ENCODE measurements at places on chromosomes 5 and 9. TPM values are rescaled to one million over a fixed set of nuclear protein-coding genes. Genes with fewer than 3 reads are reported as not detected.

GRCh38 chr9:130343445-130343918, 77.9 kb downstream of the HMCN2 start:
- H3K36me3 ChIP-seq, result no peaks in the 10 kb centered on the region
- H3K4me1 ChIP-seq, result no peaks in the 10 kb centered on the region
- H3K27ac ChIP-seq, result no peak overlapping the region
- no peaks in the 10 kb centered on the region for H3K27me3 ChIP-seq
- DNase-seq, result peak; percentile 91

DNA sequence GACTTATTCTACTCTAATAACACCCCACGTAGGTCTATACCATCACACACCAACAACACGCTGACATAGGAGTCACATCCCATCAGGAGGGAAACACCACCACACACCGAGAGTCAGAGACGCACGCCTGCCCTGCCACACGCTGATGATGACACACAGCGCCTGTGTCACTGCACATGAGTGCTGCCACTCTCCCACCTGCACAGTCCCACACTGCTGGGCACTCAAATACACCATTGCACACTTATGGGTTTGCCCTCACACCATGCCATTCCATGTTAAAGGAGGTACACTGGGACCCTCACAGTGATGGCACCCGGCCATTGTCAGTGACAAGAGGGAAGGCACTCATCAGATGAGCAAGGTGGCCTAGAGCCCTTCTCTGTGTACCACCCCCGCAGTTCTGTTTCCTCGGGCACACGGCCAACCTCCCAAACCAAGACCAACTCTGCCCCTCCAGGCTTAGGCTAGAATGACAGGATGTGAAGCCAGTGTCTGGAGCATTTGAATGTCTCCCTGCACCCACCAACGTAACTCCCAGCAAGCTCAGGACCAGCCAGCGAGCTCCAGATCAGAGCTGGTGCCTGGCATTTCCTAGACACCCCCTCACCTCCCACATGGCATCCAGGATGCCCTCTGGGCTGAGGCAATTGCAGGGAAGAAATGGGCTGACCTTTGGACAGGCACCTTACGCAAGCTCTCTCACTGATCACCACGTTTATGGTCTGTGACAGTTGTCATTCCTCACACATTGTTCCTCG, 3.6 kb upstream of the CPLX2 start:
- H3K27me3 ChIP-seq, result peaks cover 70% of the 10 kb centered on the region
- no peak overlapping the region for H3K27ac ChIP-seq
- DNase-seq, result peak; percentile 85
- no peaks in the 10 kb centered on the region for H3K4me1 ChIP-seq
- H3K36me3 ChIP-seq, result no peaks in the 10 kb centered on the region
- no peak overlapping the region for H3K4me3 ChIP-seq

DNA sequence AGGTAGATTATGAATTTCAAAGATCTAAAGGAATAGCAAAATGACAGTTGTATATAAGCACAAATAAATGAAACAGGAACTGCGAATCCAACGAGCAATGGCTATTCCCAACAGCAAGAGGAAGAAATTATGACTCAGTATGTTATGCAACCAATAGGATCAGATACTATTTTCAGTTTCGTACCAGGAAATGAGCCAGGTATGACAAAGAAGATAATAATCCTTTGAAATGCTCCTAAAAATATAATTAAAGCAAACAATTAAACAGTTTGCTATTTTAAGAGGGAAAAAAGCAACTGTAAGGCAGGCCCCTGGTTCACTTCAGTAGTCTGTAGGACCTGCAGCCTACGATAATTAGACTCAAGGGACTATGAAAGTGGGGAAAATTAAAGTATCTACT, 58.9 kb downstream of the AUH start:
- H3K27me3 ChIP-seq, result no peaks in the 10 kb centered on the region
- no peaks in the 10 kb centered on the region for H3K4me1 ChIP-seq
- DNase-seq, result no peak
- no peak overlapping the region for H3K4me3 ChIP-seq

DNA sequence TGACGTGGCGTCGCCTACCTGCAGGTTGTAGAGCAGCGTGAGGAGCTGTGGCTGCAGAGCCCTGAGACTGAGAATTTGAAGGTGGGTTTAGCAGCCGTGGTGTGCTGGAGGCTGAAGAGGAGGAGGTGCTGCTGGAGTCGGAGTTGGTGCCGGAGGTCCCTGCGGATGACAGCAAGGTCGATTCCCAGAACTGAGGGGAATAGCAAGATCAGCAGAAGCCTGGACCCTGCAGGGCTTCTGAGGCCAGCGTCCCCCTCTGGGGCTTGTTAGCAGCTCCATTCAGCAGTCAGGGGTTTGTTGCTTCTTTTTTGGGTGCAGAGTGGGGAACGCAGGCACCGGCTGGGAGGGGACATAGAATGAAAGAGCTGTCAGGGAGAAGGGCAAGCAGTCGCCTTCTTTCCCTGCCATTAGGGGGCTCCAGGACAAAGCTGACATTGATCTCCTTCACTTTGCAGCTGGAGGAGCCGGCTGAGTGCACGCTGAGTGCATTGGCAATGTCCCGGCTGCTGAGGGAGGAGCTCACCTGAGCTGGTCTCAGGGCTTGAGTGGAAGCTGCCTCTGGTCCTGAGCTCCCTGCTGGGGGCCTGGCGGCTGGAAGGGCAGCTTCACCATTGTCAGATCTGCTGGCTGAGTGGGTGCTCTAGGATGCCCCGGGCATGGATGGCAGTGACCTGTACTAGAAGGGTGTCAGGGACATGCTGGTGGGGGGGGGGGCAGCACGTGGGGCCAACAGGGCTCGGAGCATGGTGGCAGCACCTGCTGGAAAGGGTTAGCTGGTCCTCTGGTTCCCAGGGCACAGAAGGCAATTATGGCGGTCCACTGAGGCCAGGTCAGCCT, 20.8 kb downstream of the OBP2B start:
- no peaks in the 10 kb centered on the region for H3K4me1 ChIP-seq
- H3K27ac ChIP-seq, result no peak overlapping the region
- DNase-seq, result peak; percentile 92

PKD2L2 gene
- not detected for total RNA-seq

DNA sequence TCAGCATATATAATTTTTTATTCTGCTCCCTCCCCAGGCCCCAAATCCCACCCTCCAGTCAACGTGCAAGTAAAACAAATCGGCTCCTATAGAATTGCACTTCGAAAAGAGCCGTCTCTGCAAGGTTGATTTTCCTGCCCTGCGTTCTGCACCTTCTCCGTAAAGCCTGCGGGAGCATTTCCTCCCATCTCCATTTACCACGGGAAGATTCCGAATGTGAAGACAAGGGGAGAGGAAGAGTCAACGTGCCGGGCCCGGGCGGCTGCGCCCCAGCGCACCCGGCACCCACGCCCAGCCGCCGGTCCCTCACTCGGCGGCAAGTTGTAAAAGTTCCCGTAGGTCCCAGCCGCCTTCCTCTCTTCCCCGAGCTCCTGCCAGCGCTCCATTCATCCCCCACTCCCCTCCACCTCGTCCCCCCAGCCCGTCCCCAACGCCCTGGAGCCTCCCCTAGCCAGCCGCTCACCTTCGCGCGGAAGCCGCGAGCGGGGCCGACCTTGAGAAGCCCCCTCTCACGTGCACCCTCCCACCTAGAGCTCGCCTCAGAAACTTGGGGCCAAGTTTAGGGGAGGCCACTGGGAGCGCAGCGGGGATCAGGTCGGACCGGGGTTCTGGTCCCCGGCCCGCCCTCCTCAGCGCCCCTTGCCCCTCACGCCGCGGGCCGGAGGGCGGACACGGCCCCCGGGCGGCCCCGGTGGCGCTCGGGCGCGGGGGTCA, 431 bp downstream of the BNC2 start:
- H3K4me1 ChIP-seq, result peaks cover 6% of the 10 kb centered on the region
- no peak overlapping the region for H3K27ac ChIP-seq
- DNase-seq, result peak; percentile 78
- no peaks in the 10 kb centered on the region for H3K36me3 ChIP-seq

- DNase-seq, result peak; percentile 47
- H3K4me1 ChIP-seq, result no peaks in the 10 kb centered on the region
- no peaks in the 10 kb centered on the region for H3K36me3 ChIP-seq
- no peaks in the 10 kb centered on the region for H3K27me3 ChIP-seq
These were observed 115.9 kb downstream of the ADAMTS2 start for GRCh38 chr5:179229331-179229831.

FCN1 gene
- not detected for total RNA-seq

- H3K4me3 ChIP-seq, result no peak overlapping the region
- no peak for DNase-seq
- H3K4me1 ChIP-seq, result peaks cover 9% of the 10 kb centered on the region
- peak overlapping the region; percentile 31 for H3K27ac ChIP-seq
- H3K27me3 ChIP-seq, result no peaks in the 10 kb centered on the region
These were observed 126.9 kb downstream of the TLE1 start for GRCh38 chr9:81562231-81563019.

- no peaks in the 10 kb centered on the region for H3K4me1 ChIP-seq
- H3K36me3 ChIP-seq, result no peaks in the 10 kb centered on the region
- H3K27me3 ChIP-seq, result no peaks in the 10 kb centered on the region
- no peak for DNase-seq
These were observed 203.7 kb upstream of the SLC24A2 start for GRCh38 chr9:19992556-19992955.

DNA sequence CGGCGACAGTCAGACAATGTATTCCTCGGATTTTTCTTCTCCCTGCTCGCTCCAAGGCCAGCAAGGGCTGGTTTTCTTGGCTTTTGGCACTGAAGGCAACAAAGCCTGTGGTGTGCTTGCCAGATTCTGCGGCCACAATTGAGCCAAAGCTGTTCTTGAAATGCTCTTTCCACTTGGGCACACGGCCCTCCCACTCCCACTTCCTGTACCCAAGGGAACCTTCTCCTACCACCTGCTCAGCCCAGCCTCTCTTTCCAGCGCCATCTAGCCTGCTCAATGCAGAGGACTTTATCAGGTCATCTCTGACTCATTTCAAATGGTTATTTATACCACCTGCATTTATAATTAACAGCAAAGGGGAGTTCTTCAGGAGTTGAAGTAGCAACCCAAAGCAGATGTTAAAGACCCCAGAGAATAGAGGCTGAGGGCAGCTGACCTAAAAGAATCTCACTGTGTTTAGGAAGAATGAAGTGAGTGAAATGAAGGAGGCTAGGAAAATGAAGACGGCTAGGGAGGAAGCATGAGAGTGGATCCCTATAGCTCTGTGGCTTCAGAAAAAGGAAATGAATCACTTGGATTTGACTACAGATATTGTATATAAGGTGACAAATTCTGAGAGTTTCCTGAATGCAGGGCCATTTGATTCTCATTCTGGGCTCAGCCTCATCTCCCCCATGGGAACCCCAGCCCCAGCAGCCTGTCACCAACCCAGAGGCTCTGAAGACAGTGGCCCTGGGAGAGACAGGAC, 439.0 kb downstream of the ENC1 start:
- no peak for DNase-seq
- H3K4me1 ChIP-seq, result no peaks in the 10 kb centered on the region
- H3K4me3 ChIP-seq, result no peak overlapping the region
- no peaks in the 10 kb centered on the region for H3K27me3 ChIP-seq
- no peak overlapping the region for H3K27ac ChIP-seq
- no peaks in the 10 kb centered on the region for H3K36me3 ChIP-seq
